ENCODE measurements at places on chromosomes 11 and 22.

GRCh38 chr11:102436561-102436960 is 16.0 kb downstream of the TMEM123 start:
- DNase-seq, result no peak

DNA sequence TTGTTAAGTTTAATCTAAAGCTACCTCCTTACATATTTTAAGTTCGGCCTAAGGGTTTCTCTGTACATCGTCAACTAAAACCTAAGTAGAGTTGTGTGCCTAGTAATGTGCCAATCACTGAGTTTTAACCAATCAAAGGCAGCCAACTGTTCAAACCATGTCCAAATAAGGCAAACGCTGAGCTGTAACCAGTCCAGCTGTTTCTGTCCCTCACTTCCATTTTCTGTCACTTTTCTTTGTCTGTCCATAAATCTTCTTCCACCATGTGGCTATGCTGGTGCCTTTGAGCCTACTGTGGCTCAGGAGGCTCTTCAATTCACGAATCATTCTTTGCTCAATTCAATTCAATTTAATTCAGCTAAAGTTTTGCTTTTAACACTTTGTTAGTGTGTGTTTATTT is 13.9 kb upstream of the ATXN10 start:
- no peak for DNase-seq

DNA sequence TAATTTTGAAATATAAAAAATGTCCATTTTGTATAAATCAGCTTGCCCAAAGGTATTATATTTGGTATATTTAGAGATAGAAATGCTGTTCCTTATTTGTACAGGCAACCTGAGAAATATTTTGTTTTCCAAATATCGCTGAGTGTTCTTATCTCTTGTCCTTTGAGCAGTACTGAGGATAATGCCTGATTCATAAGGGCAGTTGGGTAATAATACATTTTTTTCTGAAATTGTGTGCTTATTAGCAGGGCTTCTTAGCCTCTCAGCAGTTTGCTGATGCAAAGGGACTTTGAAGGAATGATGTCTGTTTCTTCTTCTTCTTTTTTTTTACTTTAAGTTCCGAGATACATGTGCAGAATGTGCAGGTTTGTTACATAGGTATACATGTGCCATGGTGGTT is 69.1 kb downstream of the LDLRAD3 start:
- no peak for DNase-seq

- DNase-seq, result no peak
Measured at GRCh38 chr11:82191695-82192094, 542.0 kb downstream of the FAM181B start.

DNA sequence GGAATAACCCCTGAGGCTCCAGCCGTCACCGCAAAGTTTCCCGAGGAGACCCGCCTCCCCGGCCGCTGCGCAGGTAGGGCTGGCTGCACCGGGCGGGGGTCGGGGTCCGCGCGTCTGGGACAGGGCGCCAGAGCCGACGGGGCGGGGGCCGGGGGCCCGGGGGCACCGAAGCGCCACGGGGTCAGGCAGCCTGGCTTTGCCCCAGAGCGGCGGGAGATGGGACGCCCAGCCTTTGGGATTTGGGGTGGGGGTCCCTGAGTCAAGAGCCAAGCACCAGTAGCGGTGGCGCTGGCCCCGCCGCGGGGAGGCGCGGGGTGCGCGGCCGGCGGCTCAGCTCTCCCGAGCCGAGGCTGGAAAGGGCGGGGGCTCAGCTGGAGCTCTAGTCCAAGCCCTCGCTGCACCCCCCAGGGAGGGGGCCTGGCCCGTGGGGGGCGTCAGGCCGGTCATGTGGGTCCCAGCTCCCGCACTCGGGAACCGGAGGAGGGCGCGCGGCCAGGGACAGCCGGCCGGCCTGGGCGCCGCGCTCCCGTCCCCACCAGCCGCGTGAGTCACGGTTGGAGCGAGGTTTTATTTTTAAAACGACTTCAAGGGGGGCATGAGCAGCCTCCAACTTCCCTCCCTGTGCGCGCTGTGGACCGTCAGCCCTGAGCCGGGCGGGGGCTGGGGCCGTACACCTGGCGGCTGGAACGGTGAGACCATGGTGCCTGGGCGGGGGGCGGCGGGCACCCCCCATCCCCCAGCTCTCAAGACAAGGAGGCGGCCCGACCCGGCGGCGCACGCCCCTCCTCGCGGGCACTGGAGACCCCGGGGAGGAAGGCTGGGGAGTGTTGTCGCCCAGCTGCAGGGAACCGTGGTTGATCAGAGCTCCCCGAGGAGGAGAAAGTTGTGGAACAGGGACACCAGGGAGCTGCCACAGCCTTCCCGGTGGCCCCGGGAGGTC is 626 bp downstream of the FLRT1 start:
- DNase-seq, result no peak

DNA sequence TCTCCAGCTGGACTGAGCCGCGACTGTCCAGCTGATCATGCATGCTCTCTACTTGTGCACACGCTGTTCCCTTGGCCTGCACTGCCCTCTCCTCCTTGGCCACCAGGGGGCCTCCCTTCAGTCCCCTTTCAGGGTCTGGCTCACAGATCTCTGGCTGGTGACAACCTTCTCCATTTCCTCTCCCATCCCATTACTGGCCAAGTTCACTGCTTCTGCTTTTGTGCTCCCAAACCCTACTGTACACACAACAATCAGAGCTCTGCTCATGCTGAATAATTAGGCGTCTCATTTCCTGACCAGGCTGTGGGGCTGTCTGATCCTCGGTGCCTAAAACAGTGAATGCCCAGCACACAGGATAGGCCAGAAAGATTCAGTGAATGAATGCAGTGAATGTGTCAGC is 224.0 kb upstream of the NARS2 start:
- no peak for DNase-seq

GRCh38 chr11:44470854-44471253 is 94.6 kb upstream of the CD82 start:
- DNase-seq, result no peak

GRCh38 chr11:57658023-57658361 is 430 bp downstream of the CLP1 start:
- DNase-seq, result no peak

DNA sequence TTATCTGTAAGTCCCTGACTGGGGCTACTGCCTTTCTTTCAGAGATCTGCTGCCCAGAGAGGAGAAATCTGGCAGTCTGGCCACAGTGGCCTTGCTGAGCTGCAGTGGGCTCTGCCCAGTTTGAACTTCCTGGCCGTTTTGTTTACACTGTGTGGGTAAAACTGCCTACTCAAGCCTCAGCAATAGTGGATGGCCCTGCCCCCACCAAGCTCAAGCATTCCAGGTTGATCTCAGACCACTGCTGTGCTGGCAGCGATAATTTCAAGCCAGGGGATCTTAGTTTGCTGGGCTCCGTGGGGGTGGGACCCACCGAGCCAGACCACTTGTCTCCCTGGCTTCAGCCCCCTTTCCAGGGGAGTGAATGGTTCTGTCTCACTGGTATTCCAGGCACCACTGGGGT is 117.5 kb downstream of the TRPC6 start:
- DNase-seq, result no peak

- DNase-seq, result no peak
Measured at GRCh38 chr11:78298291-78298771, 109.6 kb downstream of the USP35 start.

DNA sequence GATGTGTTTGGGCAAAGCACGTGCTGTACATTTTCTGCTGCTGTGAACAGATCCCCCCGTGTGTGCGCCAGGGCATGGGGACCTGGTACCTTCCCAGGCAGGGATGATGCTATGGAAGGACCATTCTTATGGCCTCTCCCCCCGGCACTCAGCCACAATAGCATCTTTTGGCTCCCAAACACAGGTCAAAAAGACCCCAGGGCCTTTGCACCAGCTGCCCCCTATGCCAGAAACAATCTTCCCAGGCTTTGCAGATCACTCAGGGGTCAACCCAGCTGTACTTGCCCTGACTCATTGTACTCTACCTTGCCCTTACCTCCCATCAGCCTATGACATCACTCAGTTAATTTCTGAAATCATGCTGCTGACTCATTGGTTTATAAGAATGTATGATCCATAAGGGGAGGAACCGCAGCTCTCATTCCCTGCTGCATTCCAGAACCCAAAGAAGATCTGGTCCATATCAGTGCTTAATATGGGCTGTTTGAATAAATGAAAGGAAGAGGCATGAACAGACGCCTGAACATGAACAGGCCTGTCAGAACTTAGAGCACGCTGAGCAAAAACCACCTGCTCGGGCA is 100.7 kb downstream of the CELSR1 start:
- no peak for DNase-seq

- no peak for DNase-seq
Measured at GRCh38 chr22:38733724-38734381, 21.9 kb downstream of the SUN2 start.

DNA sequence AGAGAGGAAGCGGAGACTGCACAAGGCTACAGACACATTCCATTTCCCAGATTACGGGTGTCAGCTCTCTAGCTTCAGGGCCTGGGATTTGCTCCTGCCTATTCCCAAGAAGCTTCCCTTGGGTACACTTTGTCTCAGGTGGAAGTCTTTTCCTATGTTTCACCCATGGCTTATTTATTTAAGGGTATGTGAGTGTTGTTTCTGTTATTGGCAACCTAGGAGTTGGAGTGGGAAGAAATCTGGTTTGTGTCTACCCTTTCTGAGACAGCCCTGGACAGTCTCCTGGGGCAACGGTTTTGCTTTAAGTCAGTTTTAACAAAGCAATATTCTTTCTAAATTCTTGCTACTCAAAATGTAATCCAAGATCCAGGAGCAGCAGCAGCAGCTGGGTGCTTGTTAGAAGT is 127.0 kb downstream of the MICAL2 start:
- no peak for DNase-seq

Data from stimulated activated CD4-positive, alpha-beta T cell treated with anti-CD3 and anti-CD28 coated beads, TNF-alpha, amount 100 ng/mL, for 24 hours (primary cell).